ENCODE measurements at places on chromosomes 4 and X.

DNA sequence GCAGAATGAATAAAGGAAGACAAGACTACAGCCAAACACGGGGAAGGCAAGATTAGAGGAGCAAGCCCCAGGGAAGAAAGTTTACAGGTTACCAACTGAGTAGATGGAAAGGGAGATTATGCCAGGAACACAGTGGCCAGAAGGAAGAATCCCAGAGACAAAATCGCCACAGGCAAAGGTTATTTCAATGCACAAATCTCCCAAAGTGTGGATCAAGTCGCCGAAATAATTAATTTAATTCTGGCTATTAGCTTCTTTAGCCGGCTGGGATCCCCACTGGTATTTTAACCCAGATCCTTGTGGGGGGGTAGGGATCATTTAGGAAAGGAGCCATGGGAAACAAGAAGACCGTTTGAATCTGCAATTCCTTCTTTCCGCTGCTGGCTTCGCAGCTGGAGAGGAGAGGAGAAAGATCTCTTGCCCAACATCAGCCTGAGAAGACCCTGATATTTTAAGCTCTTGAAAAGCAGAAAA lies 171.0 kb downstream of the DHX15 start:
- DNase-seq = no peak

DNA sequence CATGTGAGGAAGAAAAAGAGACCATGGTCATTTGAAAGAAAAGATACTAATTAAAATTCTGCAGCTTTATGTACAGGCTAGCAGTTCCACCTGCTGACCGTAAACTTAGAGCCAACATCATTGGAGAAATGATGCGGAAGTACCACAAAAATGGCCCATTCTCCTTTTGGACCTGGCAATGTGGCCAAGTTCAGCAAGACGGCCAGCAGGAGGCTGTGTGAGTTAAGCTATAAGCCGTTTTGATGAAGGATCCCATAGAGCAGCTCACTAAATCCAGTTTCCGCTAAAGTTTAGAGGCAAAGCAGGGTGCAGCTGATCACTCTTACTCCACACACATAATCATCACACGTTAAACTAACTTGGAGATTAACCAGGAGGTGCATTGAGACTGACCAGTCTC lies 133.8 kb downstream of the LDB2 start:
- DNase-seq = no peak

DNA sequence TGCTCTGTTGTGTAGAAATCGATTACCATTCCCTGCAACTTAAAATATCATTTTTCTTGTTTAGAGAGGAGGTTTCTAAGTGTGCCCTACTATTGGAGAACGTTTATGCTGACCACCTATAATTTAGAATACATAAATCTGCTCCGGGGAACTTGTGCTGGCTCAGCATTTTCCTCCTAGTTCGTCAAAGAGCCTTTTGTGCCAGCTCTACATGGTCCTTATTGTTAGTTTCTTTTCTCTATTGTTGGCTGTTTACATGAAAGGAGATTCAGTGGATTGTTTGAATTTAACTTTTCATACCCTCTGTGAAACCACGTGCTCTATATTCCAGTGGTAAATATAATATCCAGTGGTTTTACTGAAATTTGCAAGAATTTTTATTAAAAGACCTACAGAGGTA lies 53.4 kb upstream of the ATP8A1 start:
- DNase-seq = no peak

DNA sequence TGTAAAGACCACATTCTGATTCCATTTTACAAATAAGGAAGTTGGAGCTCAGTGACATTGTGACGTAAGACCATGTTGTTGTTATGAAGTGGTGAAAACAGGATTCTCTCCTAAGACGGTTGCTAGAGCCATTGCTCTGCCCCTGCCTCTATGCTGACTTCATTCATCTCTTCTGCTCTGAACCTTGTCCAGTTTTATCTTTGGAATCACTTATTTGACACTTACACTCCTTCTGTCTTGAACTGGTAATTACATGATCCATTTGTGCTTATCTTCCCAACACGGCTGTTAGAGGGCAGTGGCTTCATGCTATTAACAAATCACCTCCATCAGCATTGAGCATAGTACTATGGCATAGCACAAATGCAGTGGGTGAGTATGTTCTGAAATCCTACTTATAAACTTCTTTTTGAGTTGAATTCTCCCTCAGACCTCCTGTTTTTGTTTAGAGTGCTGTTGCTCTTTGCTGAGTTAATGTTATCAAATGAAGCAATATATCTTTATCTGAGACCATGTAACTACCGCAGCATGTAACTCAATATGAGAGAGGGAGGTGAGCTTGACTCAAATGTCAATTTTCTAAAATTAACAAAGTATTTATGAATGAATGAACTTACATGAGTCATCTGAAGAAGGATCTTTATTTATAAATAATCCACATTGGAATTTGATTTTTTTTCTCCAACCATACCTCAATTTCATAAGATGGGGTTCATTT lies 177.8 kb downstream of the RASL11B start:
- DNase-seq = no peak

DNA sequence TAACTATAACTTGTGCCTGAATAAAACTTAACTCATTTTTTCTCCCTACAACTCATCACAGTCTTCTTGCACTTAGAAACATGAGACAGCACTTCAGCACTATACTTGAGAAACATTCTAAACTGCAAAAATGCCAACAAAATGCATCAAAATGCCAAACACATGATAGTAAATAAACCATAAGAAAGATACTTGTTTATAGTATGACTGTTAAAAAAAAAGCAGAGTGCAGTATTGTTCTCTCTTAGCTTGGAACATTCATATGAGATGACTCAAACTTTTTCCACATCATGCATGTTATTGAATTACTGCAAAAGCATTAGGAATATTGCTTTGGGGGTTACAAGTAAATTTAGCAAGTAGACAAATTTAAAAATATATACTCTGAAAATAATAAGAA lies 135.7 kb upstream of the ANXA10 start:
- DNase-seq = no peak

Data from stimulated activated CD4-positive, alpha-beta T cell treated with anti-CD3 and anti-CD28 coated beads, Interleukin-1b, Interleukin-23, amount 100 ng/mL, for 1 hour (primary cell).